ENCODE measurements at places on chromosomes 1 and 21.

DNA sequence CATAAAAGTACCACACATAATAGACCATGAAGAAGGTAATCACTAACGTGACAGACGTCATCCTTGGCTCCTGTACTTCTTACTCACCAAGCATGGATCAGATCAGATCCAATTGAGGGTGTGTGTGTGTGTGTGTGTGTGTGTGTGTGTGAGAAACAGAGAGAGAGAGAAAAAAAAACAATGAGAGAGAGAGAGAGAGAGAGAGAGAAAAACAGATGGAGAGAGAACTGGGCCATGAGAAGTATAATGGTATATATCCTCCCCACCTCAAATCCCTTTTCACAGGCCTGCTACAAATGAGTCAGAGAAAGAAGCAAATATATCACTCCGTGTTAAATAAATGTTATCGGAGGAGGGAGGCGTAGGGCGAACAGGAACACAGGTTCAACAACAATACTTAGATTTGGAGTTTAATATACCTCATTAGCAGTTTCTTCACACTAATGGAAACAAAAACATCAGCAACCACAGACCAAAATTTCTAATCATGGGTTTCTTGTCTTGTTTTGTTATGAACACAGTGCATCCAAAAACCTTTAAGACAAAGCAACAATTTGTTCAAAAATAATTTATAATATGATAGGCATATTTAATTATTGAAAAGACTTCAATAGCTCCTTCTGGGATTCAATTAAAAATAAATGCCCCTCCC is 45.3 kb downstream of the TIAM1 start:
- DNase-seq: no peak

GRCh38 chr1:30971496-30971895 is 62.9 kb upstream of the SDC3 start:
- DNase-seq: no peak

DNA sequence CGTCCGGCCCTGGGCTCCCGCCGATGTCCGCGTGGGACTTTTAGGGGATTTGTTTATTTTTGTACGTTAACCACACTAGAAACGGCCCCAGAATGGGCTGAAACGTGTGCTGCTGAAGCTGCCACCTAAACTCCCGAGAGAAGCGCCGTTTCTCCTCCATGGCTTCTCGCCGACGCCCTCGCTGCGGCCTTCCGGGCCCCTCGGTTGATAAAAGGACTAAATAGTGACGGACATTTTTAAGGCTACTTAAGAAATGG is 678 bp upstream of the PTTG1IP start:
- DNase-seq: no peak

- no peak for DNase-seq
These were observed 648.5 kb upstream of the PKN2 start for GRCh38 chr1:88035578-88035977.

GRCh38 chr1:59128239-59128736 is 168.6 kb upstream of the FGGY start:
- DNase-seq: no peak

GRCh38 chr1:184160236-184160635 is 108.7 kb downstream of the TSEN15 start:
- no peak for DNase-seq
